HL-60 (cell line): ENCODE measurements at places on chromosomes 4 and X.

- DNase-seq, result no peak
These were observed 11.6 kb upstream of the ACOT9 start for GRCh38 chrX:23754664-23755063.

- DNase-seq, result no peak
These were observed 62.7 kb upstream of the EDNRA start for GRCh38 chr4:147418226-147418625.

GRCh38 chrX:119475389-119476101 lies 7.3 kb downstream of the SLC25A5 start:
- DNase-seq, result no peak

DNA sequence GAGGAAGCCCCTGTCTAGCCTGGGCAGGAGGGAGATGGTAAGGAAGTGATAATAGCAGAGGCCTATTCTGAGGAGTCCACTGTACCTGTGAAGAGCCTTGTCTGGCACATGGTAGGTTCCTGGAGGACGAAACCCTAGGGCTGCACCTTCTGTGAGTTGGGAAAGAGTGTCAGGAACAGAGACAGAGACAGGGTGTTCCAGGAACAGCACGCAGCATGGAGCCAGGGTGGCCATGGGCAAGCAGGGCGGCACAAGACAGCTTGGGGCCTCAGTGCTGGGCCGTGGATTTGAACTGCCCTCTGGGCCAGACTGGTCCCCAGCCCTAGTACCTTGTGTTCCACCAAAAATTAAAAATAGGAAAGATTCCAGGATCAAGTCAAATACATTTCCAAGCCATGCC lies 272.5 kb downstream of the EVC2 start:
- no peak for DNase-seq

- no peak for DNase-seq
These were observed 25.8 kb downstream of the USP9X start for GRCh38 chrX:41110801-41111625.

DNA sequence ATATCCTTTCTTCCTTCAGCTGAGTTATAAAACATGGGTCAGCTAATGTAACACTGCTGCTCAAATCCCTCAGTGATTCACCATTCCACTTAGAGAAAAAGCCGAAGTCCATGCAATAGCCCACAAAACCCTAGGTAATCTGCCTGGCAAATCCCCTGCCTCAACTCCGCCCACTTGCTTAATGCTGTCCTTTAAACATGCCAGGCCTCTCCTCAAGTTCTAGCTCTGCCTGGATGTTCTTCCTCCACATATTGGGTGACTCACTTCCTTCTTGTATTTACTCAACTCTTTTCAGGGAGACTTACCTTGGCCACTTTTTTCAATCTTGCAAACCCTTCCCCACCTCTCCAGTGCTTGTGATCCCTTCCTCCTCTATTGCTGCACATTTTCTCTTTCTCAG lies 89.8 kb downstream of the EMCN start:
- DNase-seq, result peak; percentile 63

DNA sequence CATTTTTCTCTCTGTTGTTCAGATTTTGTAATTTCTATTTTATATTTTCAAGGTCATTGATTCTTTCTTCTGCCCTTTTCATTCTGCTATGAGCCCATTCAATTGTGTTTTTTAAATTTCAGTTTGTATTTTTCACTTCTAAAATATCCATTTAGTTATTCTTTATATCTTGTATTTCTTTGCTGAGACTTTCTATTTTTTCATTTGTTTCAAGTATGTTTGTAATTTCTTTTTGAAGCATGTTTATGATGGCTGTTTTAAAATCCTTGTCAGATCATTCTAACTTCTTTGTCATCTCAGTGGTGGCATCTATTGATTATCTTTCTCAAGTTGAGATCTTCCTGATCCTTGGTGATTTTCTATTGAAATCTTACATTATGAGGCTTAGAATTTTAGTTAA lies 157.2 kb upstream of the USP9X start:
- no peak for DNase-seq

- DNase-seq, result no peak
These were observed 12.4 kb downstream of the ZBTB49 start for GRCh38 chr4:4302416-4302815.

DNA sequence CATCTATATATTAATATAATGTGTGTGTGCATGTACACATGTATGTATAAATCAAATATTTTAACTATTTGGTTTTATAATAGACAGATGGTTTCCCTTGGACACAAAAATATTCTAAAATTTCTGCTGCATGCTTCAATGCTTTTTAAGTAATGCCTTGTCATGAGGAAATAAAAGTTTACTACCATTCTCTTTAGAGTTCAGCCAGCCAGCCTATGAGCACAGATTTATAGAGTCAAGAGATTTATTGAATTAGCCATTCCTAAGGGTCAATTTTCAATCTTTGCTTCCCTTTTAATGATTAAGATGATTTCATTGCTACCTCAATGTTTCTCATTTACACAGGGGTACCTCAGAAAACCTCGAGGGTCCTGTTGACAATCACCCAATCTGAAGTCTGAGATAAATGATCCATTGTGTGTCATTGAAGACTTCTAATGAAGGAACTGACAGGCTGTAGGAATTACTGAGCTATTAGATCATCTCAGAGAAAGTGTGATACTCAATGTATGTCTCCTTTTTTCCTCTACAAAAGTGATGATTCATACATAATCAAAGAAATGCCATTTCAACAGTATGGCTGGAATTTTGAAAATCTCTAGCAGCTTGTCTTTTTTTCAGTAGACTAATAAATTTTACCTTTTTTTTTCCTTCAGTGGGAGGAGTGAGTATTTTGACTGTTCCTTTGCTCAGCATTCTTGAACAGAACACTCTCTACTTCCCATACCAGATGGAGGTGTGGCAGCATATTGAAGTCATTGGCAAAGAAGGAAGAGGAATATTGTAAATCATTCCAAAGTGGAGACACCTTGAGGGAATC lies 222.6 kb upstream of the PCDH18 start:
- no peak for DNase-seq

GRCh38 chr4:103011378-103012025 lies 8.0 kb downstream of the SLC9B1 start:
- DNase-seq, result no peak

DNA sequence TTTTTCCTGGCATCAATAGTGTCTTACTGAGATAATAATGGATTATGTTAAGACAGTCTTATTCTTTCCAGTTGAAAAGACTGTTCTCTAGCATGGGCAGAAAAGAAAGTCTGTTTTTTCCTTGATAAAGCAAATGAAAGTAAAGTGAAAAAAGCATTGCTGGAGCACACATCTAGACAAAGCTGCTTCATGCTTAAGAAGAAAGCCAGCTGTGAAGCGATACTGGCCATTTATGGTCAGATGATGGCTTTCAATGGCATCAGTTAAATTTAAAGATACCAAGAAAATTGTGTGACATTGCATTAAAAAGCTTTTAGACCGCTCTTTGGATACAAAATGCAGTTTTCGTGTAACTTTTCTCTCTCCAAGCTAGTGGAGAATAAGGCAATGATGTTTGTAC lies 242.1 kb upstream of the TRAM1L1 start:
- no peak for DNase-seq

GRCh38 chr4:182807346-182807745 lies 109.8 kb downstream of the DCTD start:
- no peak for DNase-seq

GRCh38 chr4:78747475-78747922 lies 28.7 kb upstream of the BMP2K start:
- no peak for DNase-seq

GRCh38 chr4:4666187-4666586 lies 124.3 kb upstream of the STX18 start:
- no peak for DNase-seq

DNA sequence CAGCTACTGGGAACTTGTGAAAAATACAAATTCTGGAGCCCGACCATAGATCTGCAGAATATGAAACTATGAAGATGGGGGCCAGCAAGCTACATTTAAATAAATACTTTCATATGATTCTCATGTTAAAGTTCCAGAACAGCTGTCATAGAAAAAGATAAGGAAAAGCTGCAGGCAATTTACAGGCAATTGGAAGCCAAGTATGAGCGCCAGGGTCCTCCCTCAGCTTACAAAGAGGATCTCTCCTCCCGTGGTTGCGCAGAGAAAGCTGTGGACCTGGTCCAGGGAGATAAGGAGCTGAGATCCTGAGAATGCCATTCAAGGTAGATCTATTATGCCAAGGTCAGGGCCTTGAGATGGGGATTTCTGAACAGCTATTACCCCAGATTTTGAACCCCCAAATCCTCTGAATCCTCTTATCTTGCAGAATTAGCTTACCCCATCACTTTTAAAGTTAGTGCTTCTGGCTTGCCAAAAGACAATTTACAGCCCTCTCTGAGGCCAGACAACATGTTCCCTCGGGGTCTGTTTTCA lies 25.6 kb upstream of the FRAS1 start:
- DNase-seq, result no peak

- DNase-seq, result no peak
These were observed 89.0 kb downstream of the GLRA2 start for GRCh38 chrX:14618177-14618965.

GRCh38 chr4:42150653-42151567 lies 1.5 kb downstream of the BEND4 start:
- DNase-seq, result peak; percentile 13

DNA sequence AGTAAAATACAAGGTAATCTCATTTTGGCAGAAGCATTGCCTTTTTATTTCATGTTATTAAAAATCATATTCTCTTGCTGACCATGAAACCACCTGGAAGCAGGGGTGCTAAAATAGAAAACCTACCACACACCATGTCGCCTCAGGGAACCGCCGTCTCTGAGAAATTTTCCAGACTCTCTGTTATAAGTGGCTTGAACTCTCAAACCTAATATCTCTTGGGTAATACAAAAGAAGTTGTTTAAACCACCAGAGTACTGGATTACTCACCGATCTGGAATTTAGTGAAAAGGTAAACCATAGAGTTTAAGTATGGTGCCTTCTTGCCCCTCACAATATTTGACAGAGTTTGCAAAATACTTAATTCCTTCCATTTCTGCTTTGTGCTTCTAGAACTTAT lies 27.7 kb downstream of the ENPP6 start:
- no peak for DNase-seq

DNA sequence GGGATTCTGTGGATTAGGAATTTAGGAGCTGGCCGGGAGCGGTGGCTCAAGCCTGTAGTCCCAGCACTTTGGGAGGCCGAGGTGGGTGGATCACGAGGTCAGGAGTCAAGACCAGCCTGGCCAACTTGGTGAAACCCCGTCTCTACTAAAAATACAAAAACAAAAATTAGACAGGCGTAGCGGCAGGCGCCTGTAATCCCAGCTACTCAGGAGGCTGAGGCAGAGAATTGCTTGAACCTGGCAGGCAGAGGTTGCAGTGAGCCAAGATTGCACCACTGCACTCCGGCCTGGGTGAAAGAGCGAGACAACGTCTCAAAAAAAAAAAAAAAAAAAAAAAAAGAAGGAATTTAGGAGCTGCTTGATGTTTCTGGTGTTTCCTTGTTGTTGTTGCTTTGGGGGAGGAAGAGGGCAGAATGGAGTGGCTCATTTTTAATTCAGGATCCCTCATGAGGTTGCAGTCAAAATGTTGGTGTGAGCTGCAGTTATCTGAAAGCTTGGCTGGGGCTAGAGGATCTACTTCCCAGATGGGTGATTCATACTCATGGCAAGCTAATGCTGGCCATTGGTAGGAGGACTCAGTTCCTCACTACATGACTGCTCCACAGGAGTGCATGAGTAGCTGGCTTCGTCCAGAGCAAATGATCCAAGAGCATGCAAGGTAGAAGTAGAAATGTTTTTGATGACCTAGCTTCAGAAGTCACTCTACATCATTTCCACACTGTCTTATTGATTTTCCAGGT lies 26.5 kb upstream of the JADE1 start:
- no peak for DNase-seq

- DNase-seq, result no peak
These were observed 240.0 kb downstream of the FRMPD4 start for GRCh38 chrX:12378253-12378652.

DNA sequence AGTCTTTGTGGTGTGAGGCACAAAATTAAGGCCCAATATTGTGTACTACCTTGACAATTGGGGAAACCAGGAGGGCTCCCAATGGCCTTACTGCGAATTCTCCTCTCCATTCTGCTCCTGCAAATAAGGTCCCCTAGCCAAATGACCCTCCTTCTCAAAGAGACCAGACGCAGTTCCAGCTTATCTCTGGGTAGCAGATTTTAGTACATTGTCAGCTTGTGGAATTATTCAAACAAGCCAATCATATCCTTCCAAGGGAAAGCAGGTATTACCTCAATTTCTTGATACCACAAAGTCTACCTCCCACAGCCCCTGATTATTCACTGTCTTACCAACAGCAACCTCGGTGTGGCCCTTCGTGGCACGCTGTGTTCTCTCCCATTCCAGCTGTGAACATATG lies 7.8 kb upstream of the ZBTB33 start:
- no peak for DNase-seq

- no peak for DNase-seq
These were observed 303.9 kb upstream of the GATB start for GRCh38 chr4:152064753-152065152.

GRCh38 chr4:40871695-40872250 lies 122.0 kb downstream of the NSUN7 start:
- DNase-seq, result no peak

- no peak for DNase-seq
These were observed 16.3 kb upstream of the FAT1 start for GRCh38 chr4:186739802-186740434.

GRCh38 chr4:16104520-16104919 lies 20.7 kb upstream of the PROM1 start:
- no peak for DNase-seq

GRCh38 chr4:4321951-4322688 lies 32.1 kb downstream of the ZBTB49 start:
- no peak for DNase-seq

DNA sequence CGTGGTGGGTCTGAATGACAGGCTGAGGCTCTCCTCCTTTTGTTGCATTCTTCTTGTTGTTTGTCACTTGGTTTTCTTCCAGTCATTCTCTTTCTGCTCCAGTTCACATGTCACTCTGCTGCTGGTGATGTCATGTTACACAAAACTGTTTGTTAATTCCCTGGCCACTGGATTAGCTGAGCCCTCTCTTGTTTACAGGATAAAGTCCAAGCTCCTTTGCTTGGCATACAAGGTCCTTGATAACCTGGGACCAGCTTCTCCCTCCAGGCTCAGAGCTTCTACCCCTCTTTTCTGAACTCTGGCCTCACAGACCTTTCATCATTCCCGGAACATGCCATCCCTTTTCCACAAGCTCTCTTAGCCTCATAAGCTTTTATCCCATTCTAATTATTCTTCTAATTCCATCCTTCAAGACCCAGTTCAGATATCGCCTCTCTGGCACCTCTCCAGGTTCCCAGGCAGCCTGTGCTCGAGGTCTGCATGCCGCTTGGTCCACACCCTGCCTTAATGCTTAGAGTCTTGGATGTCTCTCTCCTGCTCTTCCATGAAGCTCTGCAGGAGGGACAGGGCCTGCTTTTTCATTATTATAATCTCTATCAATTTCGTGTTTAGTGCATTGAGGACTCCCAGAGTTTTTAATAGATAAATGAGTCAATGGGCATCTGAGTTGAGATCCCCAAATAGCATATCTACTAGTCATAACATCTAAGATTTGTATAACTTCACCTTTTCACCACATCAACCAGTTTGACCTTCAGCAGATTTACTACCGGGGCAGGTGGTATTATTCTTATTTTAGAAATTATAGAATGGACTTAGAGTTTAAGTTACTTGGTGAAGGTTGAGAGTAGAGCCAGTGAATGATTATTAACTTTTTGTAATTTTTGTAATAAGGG lies 98.7 kb downstream of the TMEM131L start:
- DNase-seq, result no peak
